Upper lobe of left lung (tissue), 6 donors: ENCODE measurements at places on chromosomes 13 and 19. TPM values are rescaled to one million over a fixed set of nuclear protein-coding genes. Genes with fewer than 3 reads are reported as not detected.

- DNase-seq = no peak
These were observed 14.3 kb upstream of the ILF3 start for GRCh38 chr19:10639836-10640235.

DNA sequence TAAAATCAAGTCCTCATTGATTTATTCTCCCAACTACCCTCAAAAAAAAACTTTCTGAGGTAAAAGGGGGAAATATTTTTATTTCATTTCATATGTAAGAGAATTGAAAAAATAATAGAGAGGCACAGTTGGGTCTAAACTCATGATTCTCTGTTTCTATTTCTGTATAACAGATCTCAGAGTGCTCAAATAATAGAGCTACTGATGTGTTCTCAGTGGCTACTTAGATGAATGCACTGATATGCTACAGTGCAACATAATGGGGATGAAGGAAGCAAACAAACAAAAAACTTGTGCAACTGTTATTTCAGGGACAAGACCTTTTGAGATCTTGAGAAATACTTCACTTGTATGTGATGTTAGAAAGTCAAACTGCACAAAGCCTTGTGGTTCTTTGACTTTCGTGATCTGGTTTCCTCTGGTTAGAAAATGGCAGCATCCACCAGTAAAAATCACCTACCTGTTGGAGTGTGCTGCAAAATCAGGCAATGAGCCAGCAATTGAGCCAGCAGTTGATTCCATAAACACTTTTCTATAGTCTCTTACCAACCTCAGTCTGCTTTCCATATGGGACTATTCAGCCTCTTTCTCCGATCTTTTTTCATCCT is 9.7 kb upstream of the DACH1 start:
- no peak for DNase-seq

DNA sequence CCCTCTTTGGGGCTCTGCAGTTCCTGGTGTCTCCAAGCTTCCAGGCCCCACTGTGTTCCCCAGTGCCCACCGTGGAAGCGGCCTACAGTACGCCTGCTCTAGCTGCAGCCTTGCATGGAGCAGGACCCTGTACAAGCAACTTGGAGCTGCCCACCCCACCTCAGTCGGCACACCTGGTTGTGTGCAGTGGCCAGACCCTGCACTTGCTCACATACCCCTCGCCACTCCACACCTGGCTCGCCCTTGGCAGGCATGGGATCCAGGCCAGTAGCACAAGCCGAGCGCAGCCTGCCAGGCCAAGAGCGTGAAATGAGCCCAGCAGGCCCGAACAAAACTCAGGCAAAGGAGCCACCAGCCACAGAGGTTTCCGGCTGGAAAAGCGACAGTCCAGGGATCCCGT is 36.4 kb downstream of the ANKRD27 start:
- peak; percentile 60 for DNase-seq

SPACA7 gene
- not detected for total RNA-seq

- peak; percentile 52 for DNase-seq
These were observed 10.3 kb upstream of the ERVK3-1 start for GRCh38 chr19:58294743-58295374.

DNA sequence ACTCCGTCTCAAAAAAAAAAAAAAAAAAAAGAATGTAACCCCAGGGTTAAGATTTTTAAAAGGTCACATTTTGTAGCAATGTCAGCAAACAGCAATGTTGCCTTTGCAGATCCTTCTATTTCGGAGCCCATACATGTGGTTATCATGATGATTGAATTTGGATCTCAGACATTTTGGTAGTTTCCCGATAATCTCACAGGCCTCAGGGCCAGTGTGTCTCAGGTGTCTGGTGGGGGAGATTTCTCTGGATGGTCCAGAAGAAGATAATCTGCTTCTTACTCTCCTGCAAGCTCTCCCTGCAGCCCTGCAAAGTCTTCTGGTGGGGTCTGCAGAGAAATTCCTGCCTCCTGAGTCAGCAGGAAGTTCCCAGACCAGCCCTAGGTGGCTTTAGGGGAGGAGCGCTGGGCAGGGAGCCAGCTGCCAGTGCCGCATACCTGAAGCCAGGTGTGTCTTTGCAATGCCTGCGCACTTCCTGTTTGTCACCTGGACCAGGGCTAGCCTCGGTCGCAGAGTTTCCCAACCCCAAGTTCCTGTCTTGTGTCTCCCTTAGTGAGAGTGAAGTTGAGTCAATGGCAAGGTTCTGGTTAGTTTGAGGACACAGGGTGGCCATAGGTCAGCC is 1.4 kb downstream of the SH2D3A start:
- DNase-seq = peak; percentile 92

DNA sequence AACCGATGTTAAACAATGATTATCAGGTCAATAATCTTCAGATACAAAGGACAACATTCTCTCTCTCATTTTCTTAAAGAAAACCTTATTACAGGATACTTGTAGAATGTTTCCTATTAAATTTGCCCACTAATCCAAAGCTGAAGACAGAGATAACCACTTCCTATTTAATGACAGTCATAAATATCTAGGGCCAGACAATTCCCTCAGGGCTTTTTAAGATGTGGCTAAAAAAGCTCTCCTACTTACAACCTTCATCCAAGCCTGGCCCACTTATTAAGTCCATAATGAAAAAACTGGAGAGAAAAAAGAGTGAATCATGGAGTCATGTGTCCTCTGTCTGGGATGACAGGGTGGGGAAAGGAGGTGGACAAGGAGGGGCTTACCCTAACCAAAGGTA is 235.9 kb downstream of the KLF12 start:
- DNase-seq = no peak

DNA sequence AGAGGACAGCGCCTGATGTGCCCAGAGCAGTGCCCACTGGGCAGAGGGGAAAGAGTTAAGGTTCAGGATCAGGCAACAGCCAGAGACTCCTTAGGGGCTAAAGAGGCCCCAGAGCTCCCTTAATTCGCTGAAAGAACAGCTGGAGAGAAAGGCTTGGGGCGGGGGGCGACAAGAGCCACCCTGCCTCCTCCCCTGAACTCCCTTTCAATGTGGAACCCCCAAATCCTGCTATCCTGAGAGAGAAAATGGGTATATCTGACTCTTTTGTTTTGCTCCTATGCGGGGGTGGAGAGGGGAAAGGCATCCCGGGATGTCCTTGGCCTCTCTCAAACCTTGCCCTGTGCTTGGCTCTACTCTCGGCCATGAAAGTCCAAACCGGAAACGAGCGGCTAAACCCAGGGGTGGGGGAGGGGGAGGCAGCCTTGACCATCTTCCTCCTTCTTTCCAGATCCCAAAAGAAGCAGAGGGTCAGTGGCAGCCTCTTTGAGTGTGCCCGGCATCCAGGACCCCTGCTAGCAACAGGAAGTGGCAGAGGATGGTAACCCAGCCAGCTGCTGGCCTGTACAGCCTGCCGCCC is 4.7 kb downstream of the PRKACA start:
- DNase-seq = no peak

DNA sequence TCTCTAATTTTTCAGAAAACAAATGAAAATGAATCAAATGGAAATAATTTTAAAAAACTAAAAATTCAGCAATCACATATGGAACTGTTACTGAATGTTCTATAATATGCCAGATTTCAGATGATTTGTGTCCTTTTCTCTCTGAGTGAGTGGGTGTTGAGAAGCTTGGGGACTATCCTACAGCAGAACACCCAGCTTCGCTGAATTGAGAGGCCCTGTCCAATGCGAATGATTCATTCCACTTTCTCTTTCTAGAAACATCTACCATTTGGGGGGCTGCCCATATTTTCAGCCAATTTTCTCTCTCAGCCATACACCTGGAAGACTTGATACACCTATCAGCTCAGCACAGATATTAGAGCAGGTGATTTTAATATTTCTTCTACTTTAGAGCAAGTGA is 1666.7 kb downstream of the EFNB2 start:
- no peak for DNase-seq

DNA sequence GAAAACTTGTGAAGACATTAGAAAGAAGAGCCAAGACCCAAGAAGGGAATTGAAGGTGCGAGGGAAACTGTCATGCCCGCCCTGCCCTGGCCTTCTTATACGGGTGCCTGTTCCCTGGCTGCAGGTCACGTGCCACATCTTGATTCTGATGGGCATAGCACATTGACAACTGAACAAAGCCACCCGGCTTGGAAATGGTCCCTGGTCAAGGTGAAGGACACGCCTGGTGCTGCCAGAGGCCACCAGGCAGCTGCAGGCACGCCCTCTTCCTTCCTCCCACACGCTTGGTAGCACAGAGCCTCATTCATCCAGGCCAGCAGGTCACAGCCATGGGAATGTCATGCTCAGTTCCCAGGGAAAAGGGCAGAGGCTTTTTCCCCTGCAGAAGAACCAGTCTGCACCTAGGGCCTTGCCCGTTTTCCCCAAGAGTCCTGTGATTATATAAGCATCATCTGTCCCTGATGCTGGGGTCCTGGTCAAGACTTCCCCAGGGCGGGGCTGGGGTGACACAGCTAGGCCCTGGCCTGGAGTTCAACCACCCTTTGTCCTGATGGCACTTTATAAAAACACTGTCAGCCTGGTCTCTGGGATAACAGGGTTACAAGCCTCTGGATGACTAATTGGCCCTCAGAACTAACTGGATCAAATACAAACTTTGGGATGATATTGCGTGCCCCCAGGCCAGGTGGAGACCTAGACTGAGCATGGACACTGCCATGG is 56.0 kb downstream of the CDADC1 start:
- no peak for DNase-seq

GRCh38 chr13:96871469-96871868 is 122.8 kb downstream of the OXGR1 start:
- no peak for DNase-seq

GDF15 gene
- total RNA-seq = 71.6 TPM

DNA sequence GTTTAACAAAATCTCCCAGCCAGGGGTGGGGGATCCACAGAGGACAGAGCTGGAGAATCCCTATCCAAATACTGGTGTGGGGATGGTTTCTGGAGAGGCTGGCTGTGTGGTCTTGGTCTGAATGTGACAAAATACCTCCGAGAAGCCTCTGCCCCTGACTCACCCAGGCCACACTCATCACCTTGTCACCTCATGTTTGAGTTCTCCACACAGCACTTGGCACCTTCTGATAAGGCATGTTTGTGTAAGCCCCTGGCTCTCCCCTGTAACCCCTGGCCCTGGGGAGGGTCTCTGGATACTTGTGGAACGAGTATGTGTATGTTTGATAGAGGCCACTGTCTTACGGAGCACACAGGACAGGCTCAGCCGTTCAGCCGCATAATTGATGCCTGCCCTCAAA is 14.7 kb downstream of the TECR start:
- no peak for DNase-seq

TTC9B gene
- total RNA-seq = not detected

KLK13 gene
- total RNA-seq = 0.54 TPM

GRCh38 chr13:28327373-28328270 is 167.3 kb downstream of the FLT1 start:
- DNase-seq = no peak

DNA sequence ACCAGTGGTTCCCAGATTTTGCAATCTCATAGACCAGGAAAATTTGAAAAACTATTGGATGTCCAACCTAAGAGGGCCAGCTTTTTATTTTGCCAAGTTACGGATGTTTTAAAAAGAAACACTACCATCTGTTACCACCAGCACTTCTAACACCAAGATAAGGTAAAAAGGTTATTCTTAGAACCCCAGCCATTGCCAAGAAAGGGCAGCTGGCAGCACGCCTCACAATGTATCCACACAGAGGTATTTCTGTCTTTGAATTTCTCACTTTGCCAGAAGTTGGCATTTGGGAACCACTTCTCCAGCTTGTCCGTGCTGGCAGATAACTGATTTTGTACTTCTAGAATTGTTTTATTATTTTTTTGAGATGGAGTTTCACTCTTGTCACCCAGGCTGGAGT is 28.7 kb downstream of the CAPN12 start:
- no peak for DNase-seq

GRCh38 chr13:84606616-84607015 is 724.3 kb upstream of the SLITRK1 start:
- no peak for DNase-seq

FAM216B gene
- 9.2 TPM for total RNA-seq

- peak; percentile 80 for DNase-seq
These were observed 2.4 kb downstream of the FOSB start for GRCh38 chr19:45469945-45470761.
